NCI-H510A (cell line): ENCODE measurements at places on chromosomes 6 and 20.
A peak's percentile ranks its signal among the peaks of the same experiment; 100 is the strongest.

- DNase-seq: no peak
Measured at GRCh38 chr6:26269531-26270485, 95.2 kb upstream of the BTN3A2 start.

GRCh38 chr6:113741651-113742050 lies 115.5 kb upstream of the MARCKS start:
- no peak for DNase-seq

- no peak for DNase-seq
Measured at GRCh38 chr6:122423734-122424133, 24.3 kb downstream of the HSF2 start.

DNA sequence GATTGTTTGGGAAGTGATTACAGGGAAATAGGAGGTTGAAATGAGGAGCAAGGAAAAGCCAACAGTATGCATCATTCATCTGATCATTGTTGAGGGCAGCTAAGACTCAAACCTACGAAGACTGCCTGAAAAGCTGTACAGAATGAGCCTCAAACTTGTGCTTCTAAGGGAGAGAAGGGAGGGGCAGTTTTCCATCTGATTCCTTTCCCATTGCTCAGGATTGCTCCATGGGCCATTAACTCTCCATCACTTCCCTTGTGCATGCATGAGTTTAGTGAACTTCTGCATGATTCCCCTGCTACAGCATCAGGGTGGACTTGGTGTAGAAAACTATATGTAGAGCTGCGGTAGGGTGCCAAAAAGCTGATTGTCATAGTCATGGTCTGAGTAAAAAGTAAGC lies 742.7 kb upstream of the SLC35B3 start:
- DNase-seq: no peak

GRCh38 chr6:7050004-7050403 lies 57.8 kb upstream of the RREB1 start:
- DNase-seq: no peak

GRCh38 chr20:44020406-44021148 lies 105.9 kb downstream of the TOX2 start:
- peak; percentile 24 for DNase-seq

- DNase-seq: no peak
Measured at GRCh38 chr6:3152689-3153088, 4.7 kb downstream of the TUBB2A start.

GRCh38 chr6:135159531-135159930 lies 21.6 kb upstream of the MYB start:
- DNase-seq: no peak

GRCh38 chr6:153758516-153758915 lies 280.5 kb upstream of the OPRM1 start:
- no peak for DNase-seq

DNA sequence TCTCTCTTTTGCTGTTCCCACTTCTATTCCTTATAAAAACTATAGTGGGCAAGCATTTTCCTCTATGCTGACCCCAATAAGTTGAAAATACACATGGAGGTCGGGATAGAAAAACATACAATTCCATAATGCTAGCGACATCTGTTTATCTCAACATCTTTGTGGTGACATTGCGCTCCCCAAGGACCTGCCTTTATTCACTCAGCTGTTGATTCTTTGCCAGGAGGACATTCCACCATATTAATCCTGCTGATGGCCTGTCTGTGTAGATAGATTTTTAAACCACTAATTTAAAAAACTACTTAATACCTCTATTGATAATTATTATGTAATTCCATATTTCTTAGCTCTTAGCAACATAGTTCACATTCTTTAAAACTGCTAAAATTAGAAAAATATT lies 555.3 kb upstream of the MAP3K7 start:
- no peak for DNase-seq

DNA sequence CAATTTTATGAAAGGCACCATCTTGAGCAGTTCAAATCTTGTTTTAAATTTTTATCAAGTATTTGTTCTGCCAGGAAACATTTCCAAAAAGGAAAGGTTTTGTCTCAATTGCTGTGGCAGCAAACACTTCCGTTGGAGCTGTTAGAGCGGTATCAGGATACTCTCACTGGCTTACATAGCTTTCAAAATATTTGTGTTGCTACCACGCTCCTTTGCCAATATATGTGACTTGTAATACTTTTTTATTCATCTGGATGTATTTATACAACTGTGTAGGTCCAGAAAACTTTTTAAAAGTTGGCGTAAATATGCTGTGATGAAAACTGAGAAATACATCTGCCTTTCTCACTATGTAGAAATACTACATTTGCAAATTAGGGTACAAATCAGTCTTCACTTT lies 37.8 kb upstream of the NHSL1 start:
- no peak for DNase-seq

- DNase-seq: no peak
Measured at GRCh38 chr20:10848810-10849370, 175.1 kb upstream of the JAG1 start.

- no peak for DNase-seq
Measured at GRCh38 chr20:47303736-47304135, 52.8 kb downstream of the ZMYND8 start.

GRCh38 chr6:4698901-4699659 lies 77.1 kb upstream of the CDYL start:
- no peak for DNase-seq

GRCh38 chr6:99789767-99790166 lies 183.1 kb downstream of the PRDM13 start:
- DNase-seq: no peak

GRCh38 chr6:157096105-157096504 lies 227.2 kb downstream of the TMEM242 start:
- DNase-seq: no peak

- no peak for DNase-seq
Measured at GRCh38 chr6:141540207-141540606, 592.5 kb upstream of the GJE1 start.

DNA sequence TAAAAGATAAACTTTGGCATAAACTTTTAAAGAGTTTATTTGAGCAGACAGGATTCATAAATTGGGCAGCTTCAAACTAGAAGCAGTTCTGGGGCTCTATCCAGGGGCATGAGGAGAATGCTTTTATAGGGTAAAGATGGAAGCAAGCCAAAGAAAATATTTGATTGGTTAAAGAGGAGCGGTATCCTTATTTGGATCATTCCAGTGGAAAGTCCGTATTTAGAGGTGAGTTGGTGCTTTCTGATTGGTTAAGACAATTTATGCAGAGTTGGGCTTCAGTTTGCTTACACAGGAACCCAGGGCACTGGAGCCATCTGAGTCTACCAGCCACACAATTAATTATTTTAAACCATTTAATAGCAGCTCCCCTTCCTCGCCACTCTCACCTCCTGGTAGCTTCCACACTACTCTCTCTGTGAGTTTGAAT lies 37.9 kb upstream of the RNF217 start:
- DNase-seq: no peak

DNA sequence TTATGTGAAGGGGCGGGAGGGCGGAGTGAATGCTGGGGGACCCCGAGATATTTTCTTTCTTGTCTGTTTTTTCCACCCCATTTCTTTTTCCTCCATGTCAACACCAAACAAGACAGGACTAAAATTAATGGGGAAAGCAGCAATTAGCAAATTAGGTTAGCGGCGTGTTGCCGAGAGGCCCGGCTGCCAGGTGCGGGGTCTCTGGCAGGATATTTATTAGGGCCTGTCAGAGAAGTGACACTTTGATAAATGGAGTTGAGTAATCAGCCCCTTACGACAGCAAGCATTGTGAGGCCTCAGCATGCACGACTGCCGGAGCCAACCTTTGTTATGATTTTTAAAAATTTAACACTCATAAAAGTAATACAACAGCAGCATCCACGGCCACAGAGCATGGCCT lies 193.8 kb downstream of the DHX35 start:
- no peak for DNase-seq

GRCh38 chr6:110810896-110811586 lies 4.2 kb downstream of the CDK19 start:
- DNase-seq: no peak

DNA sequence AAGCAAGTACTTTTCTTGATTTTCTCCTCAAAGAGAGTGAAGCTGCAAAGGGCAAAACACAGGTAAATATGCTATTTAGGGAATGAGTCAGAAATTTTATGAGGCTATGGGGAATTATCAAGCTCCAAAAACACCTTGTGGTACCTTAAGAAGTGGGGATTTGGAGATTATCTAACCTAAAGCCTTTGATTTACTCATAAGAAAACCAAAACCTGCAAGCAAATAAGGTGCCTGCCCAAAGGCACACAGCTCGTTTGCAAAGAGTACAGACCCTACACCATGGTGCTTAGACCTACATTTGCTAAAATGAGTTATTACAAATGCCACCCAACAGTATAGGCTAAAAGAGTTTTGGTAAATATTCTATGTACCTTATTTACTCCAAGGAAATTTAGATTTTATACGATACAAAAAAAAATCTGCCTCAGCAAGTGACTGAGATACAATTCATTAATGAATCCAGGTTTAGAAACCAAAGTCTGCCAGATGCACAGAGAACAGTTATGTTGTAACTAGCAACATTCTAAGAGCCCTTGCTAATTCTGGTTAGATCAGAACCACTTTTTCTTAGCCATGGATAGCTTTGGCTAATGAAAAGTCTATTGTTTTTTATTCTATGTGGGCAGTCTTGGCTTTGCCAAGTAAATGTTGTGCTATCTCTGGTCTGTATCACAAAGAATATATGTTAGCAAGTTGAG lies 101.5 kb downstream of the KHDC1L start:
- no peak for DNase-seq

DNA sequence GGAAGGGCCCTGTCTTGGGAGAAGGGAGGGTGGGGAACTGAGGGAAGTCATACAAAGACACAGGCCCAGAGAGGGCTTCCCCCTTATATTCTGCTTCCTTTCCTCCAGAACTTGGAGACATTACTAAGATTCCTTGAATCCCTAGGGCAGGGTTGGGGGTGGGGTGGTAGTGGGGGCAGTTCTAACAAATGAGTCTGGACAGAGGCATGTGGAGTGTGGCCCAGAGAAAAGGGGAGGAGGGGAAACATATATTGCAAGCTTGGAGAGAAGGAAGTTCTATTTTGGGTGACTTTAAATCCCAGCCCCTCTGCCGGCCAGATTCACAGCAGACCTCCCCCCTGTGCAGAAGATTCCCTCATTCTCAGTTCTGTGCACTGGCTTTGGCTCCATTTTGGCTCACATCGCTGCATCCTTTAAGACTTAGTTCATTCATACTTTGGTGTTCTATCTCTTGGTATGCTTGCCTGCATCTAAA lies 43.7 kb downstream of the DAAM2 start:
- no peak for DNase-seq
